ENCODE measurements at places on chromosomes 12 and 14.

- DNase-seq = no peak
Observed at GRCh38 chr12:16020031-16020430, 108.9 kb downstream of the DERA start.

GRCh38 chr12:14505626-14506596, 61.8 kb downstream of the PLBD1 start:
- DNase-seq = no peak

DNA sequence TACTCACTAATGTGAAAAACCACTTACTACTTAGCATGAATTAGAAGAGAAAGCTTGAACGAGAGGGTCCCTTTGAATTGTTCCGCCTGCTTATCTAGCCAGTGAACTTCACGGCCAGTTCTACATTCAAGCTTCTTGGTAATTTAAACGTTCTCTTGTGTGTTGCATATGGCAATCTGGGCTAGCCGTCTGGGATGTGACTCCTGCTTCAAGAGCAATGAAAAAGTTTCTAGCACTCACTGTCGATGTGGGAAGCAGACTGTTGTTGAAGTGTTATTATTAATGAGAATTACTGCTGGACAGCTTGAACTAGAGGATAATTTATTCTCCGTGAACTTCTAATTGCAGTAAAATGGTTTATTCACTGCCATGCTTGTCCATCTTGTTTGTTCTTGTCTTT, 93.9 kb downstream of the SLC15A5 start:
- no peak for DNase-seq

DNA sequence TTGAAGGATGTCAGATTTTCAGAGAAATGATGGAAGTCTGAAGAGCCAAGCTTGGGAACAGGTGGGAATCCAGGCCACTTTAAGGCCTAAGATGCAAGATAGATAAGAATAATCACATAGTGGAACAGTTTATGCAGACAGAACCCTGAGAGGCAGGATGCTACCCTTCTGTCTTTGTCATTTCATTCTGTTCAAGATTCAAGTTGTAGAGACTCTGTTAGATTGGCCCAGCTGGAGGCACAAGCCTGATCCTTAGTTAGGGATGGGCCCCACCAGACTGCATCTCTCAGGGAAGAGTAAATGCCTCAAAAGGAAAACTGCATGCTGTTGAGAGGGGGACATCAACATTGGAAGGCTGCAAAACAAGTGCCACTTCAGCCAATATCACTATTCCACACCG, 287.0 kb downstream of the PCNX1 start:
- DNase-seq = no peak

DNA sequence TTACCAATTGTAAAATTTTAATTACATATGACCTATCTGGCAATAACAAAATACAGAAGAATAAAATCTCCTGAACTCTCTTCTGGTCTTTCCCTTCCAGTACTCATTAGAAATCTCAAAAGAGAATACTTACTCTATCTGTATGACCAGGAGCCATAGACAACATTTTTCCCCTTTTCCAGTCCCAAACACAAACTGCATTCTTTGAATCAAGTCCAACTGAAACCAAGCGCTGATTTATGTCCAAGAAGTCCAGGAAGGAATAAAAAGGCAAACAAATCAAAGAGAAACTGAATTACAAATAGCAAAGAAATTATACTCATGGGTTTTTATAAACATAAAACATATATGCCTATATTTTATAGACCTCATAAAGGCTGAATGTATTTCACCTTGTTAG, 46.7 kb downstream of the EML5 start:
- no peak for DNase-seq

DNA sequence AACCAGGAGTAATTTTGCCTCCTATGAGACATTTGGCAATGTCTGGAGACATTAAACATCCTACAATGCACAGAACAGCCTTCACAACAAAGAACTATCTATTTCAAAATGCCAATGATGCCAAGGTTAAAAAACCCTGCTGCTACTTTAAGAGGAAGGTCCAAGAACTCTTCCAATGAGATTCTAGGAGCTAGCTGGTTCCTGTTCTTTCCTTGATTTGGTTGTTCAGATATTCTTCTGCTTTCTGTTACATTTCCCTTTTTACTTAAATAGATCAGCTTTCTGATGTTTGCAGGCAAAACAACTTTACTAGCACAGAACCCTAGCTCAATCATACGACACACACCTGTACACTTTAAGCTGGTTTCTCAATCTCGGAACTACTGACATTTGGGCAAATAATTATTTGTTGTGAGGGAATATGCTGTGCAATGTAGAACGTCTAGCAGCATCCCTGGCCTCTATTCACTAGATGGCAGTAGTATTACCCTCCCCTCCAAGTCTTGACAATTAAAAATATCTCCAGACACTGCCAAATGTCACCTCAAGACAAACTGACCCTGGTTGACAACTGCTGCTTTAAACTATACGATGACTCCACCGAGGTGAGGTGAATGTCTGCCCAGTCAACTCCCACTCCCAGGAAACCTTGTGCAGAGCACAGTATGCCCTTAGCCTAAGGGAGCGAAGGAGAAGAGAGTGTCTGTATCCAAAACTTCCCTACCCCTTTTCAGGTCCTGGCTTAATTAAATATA, 4.4 kb downstream of the BLTP3B start:
- no peak for DNase-seq

DNA sequence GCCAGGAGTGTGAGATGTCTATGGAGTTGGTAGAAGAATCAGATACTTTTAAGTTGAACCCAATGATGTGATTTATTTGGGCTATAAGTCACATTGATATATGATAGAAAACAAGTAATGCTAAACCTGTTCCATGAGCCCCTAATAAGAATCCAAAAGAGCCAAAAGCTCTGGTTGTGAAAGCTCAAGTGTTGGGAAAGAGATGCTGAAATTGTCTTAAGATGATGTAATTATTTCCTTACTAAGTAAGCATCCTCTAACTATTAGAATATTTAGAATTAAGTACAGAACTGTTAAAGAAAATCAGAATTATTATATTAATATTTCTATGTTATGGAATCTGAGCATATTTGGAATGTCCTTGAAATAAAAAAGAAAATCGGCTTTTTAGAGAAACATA, 17.6 kb upstream of the SLC2A13 start:
- DNase-seq = no peak

DNA sequence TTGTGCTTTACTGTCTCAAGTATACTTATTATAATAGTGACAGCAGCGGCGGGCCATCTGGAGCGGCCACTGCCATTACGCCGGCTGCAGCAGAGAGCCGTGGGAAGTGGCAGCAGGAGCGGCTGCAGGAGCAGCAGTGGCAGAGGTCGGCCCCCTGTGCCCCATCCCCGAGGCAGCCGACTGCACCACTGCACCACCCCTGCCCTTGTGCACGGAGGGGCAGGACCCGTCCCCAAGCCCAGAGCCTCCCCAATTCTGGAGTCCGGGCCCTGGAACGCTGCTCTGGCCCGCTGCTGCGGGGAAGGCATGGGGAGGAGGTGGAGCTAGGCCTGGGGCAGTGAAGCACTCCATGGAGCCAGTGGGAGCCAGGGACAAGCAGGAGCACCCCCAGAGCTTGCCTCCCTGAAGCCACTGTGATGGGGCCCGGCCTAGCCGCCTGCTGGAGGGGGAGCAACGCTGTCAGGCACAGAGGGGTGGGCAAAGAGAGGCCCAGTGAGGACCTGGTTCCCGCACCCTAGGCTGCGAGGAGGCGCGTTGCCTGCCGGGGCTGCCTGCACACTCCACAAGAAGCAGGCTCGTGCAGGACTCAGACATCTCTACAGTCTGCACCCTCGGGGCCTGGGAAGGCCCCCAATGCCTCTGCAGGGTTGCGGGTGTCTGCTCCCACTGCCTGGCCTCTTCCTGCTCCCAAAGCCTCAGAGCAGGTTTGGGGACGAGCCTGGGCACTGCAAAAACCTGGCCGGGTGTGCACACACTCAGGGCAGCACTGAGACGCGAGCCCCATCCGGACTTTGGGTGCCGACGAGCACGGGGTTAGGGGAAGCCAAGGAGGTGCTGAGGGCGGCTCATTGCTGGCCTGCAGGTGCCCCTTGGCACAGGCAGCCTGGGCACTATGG, 74.2 kb upstream of the RASSF8 start:
- no peak for DNase-seq
